ENCODE measurements at places on chromosomes 5 and 9.
A peak's percentile ranks its signal among the peaks of the same experiment; 100 is the strongest.

GRCh38 chr5:68216245-68217046 is 890 bp downstream of the PIK3R1 start:
- peak; percentile 75 for DNase-seq

DNA sequence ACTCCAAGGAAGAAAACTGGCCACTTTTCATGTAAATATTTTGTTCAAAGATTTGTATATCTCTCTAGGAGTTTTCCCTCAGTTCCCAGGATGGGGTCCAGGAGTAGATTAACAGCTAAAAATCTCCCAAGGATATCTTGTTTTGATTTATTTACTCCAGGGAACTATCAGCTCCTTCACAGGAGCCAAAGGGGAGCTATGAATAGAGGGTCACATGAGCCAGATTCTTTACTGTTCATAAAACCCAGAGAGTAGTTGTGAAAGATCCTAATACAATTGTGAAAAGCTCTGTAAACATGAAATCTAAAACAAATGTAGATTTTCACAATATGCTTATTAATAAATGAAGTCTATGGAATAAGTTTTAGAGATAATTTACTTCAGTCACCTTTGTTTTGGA is 16.9 kb downstream of the DIMT1 start:
- DNase-seq = no peak

DNA sequence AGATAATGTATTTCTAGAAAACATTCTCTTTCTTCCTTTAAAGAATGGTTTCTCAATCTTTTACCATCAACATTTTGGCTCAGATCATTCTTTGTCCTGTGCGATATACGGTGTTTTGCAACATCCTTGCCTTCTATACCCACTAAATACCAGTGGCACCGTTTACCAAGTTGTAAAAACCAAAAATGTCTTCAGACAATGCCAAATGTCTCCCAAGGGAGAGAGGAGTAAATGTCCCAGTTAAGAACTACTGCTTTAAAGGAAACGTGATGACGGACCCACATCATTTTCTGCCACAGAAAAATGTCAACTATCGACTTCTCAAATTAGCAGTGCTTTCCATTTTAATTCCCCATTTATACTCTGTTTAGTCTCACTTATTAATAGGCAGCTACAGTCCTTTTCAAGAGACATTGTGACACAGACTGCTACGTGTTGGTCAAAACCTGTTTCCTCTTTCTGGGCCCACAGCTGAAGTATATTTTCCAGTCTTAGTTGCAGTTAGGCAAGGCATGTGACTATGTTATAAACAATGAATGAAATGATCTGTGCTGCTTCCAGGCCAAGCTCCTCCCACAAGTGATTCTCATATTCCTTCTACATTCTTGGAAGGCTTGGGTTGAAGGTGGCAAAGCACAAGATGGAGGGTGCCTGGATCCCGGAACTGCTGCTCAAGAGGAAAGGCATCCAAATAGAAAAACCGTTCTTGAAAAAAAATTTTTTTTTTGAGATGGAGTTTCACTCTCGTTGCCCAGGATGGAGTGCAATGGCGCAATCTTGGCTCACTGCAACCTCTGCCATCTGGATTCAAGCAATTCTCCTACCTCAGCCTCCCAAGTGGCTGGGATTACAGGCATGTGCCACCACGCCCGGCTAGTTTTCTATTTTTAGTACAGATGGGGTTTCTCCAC is 8.8 kb downstream of the PRXL2C start:
- no peak for DNase-seq

DNA sequence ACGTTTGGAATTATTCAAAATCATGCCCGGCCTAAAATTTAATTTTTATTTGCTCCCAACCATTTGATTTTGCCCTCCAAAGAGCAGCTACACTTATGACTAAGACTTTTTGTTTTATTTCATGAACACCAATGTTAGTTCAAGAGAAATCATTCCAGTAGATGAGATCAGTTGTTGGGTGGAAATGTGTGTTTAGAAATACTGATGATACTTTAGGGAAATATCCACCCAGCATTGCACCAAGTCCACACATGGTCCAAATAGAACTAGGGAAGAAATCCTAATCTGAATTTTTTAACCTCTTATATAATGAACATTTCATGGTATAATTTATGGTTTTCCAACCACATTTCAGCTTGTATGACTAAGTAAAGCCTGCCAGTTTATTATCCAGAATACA is 28.3 kb upstream of the GOLPH3 start:
- DNase-seq = no peak

GRCh38 chr9:87119328-87119881 is 172.1 kb upstream of the GAS1 start:
- no peak for DNase-seq

GRCh38 chr5:32047056-32047455 is 127.1 kb downstream of the GOLPH3 start:
- no peak for DNase-seq

Data from activated CD4-positive, alpha-beta memory T cell treated with anti-CD3 and anti-CD28 coated beads for 36 hours (primary cell).